Activated CD4-positive, CD25-positive, alpha-beta regulatory T cell treated with anti-CD3 and anti-CD28 coated beads, Interleukin-2, amount 50 U/mL, for 24 hours (primary cell): ENCODE measurements at places on chromosomes 5 and 9.

DNA sequence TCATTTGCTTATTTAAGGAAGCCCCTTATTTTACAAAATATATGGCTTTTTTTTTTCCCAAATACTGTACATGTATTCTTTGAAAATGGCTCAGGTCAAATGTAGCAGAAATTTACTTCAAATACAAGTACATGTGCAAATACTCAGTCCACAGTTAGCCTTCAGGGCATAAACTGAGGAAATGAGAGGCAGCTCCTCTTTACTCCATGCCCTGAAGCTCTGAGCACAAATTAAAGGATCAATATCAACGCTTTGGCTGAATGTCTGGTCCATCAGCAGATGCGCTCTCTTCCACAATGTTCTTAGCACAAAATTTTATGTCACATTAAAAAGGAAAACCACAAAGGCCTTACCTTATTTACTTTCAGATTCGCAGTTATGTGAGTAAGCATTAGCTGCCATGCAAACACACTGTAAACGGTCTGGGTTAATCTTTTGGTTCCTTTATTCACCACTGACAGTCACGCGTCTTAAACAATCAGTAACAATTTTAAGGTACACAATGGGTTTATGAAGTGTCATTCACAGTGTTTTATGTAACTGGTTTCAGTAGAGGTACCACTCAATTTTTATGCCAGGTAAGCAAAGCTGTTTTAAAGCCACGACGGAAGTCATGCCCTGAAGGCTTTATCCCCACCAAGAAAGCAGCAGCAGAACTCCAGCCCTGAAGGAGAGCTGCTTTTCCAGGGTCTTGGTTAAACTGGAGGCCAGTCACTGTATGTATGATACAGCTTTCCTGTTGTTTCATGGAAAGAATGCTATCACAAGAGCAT is 103.4 kb downstream of the OTULIN start:
- no peak for ATAC-seq

- no peak for ATAC-seq
Measured at GRCh38 chr5:112371067-112371466, 48.0 kb downstream of the EPB41L4A start.

DNA sequence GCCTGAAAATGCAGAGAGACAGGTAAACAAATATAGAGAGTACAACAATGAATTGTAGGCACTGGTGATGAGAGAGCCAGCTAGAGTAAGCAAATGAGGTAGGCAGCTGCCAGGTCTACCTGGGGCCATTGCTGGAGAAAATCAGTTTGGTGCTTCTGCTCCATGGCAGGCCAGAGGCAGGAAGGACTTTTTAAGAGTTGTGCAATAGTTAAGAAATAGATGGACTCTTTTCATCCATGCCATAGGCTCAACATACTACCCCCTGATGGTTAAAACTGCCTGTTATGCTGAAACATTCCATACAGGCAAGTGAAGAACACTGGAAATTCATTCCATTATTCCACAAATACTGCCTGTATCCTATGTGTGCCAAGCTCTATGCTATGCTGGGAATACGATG is 86.5 kb upstream of the CCDC112 start:
- ATAC-seq: no peak

GRCh38 chr5:369151-369868 is 47.8 kb downstream of the AHRR start:
- peak; percentile 21 for ATAC-seq

GRCh38 chr5:72857396-72857795 is 40.9 kb downstream of the TNPO1 start:
- no peak for ATAC-seq

DNA sequence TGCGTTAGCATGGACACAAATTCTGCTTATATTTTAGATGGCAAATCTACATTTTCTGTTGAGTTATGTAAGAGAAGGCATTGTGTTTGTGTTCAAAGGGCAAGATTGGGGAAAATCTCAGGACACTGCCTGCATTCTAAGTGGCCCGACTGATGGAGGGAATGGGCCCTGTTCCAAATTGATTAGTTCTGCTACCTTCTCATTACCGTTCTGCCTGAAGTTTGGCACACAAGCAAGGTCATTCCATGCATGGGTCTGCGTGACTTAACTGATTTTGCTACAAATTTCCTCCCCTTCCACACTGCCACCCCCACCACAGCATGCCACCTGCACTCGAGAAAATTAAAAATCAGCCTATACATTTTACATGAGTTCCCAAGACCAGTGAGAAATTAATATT is 409.9 kb downstream of the BRINP1 start:
- no peak for ATAC-seq

- ATAC-seq: no peak
Measured at GRCh38 chr5:99621772-99622681, 693.2 kb upstream of the CHD1 start.

DNA sequence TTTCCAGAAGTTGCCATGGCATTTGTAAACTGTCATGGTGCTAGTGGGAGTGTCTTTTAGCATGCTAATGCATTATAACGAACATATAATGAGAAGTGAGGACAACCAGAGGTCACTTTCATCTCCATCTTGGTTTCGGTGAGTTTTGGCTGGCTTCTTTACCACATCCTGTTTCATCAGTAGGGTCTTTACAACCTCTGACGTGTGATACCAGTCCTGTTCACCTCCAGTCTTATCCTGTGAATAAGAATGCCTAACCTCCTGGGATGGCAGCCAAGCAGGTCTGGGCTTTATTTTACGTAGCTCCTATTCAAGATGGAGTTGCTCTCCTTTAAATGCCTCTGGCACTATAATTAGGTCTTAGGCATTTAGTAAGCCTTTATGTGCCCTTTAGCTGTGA is 20.4 kb upstream of the RFK start:
- ATAC-seq: peak; percentile 20

GRCh38 chr9:3664044-3664443 is 138.2 kb upstream of the RFX3 start:
- no peak for ATAC-seq

DNA sequence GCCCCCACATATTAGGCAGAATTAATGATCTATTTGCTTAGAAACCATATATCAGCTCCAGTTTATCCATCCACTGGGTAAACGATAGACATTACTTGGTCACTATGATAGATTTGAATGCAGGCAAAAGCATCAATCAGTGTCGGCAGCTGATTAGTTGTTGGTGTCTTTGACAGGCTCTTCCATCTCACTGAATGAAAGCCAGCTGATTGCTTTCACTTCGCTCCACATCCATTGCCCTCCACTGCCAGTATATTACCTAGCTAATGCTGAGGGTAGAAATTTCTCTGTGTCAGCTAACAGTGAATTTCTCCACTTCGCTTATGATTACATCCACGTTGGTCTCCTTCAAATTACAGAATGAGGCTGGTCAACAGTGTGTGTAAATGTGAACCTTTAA is 821.3 kb upstream of the TYRP1 start:
- no peak for ATAC-seq

DNA sequence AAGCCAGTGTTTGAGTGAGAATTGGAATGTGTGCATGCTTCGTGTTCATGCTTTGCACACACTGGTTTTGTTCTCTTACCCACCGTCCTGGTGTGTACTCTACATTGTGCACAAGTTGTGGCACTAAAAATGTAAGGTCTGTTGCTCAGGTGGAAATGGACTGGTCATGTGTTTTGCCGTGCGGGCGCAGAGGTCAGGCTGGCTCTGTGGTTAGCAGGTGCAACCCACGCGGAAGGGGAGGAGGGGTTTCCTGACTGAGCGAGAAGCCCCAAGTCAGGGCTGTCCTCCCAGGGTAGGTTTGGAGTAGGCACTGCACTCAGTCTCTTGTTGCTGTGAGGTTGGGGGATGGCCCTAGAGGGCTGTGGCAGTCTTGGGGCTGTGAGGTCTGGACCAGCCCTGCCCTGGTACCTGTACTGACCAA is 86.6 kb downstream of the EHMT1 start:
- ATAC-seq: peak; percentile 77

DNA sequence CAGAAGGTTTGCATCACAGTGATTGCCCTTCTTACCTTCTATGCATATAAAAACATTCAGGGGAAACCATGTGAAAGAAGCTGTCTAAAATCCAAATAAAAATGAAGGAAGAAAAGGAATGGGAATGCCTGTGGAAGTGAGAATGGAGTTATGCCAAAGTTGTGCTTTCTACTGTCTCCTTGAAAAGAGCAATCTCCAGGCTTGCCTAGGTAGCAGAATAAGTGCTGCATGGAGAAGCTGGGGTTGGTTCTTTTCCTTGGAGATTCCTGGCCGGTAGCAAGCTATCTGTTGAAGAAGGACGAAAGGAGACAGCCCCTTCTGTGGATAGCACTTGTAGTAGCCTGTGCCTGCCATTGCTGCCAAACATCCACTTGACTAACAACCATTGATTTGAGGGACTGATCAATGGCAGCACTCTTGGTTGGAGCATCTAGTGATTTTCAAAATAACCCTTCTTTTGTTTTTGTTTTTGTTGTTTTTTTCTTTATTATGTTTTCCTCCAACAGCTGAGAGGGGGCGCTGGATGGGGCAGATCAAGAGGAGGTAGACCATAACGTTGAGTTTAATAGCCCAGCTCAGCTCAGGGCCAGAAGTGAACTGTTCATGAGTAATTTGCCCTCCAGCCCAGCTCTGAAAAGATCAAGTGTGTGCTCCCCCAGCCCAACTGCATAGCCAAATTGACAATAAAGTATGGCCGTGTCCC is 1.6 kb downstream of the PLCXD3 start:
- no peak for ATAC-seq

DNA sequence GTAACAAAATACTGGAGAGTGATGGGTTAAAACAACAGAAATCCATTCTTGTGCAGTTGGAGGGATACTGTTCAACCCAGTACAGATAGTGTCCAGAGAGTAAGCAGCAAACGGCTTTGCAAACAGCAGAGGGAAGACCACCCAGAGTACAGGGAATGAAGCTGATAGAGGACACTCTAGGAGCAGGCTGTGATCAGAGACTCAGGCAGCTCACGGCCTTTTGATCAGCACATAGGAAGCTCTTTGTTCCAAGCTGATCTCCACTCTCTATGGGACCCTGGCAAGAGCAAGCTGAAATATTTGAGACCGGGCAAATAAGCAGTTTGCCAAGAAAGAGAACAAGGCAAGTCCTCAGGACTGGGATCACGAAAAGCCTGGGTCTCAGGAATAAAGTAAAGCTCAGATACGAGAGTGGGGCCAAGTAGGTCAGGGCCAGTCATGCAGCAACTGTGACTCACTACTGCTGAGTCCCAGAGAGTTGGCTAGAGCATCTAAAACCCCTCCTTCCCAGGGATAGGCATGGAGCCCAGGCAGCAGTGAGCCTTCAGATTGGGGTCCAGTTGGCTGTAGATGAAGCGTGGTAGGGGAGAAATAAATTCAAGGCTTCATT is 52.4 kb downstream of the MELK start:
- ATAC-seq: no peak

- no peak for ATAC-seq
Measured at GRCh38 chr5:97420646-97421045, 237.6 kb upstream of the RIOK2 start.

- ATAC-seq: no peak
Measured at GRCh38 chr9:33233626-33234342, 6.2 kb upstream of the SPINK4 start.

- ATAC-seq: no peak
Measured at GRCh38 chr5:164893071-164893470, 1387.7 kb downstream of the MAT2B start.

- ATAC-seq: no peak
Measured at GRCh38 chr5:31585166-31585894, 53.2 kb downstream of the C5orf22 start.

DNA sequence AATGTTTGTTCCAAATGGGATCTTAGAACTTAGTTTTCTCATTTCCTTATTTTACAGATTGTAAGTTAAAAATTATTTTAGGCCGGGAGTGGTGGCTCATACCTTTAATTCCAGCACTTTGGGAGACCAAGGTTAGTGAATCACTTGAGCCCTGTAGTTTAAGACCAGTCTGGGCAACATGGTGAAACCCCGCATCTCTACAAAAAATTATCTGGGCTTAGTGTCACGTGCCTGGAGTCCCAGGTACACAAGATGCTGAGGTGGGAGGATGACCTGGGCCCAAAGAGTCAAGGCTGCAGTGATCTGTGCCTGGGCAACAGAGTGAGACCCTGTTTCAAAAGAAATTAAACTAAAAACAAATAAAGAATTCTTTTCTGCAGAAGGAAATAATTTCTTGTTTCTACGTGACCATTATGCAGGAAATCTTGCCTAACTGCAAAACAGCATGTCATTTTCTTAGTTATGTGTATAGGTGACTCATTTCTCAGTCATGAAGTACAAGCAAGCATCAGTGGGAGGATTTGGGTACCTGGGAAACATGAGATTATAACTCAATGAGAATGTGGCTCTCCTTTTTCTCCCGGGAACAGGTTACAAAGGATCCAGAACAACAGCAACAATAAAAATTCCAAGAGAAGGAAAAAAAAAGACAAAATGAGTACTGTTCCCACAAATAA is 375.1 kb upstream of the ST8SIA4 start:
- ATAC-seq: no peak

DNA sequence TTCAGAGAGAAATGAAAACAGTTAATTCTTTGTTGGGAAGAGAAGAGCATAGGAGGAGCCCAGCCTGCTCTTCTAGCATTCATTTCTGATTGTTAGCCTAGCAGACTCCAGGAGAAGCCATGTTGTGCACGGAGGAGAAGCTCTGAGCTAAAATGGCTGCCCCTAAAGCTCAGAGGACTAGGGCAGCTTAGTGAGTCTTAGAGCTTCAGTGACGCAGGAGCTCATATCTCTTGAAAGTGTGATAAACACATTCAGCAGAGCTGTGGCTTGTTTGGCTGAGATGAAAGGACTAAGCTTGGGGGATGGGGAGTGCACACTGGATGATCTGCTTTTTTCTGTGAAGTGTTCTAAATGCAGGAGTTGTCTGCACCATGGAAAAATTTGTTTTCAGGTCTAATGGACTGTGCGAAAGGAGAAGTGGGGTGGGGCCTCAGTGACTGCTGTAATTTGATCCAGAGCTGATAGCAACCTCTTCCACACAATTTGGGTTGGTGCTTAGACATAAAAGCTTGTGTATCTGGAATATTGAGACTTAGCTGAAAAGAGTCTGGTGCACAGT is 58.5 kb downstream of the ZNF462 start:
- ATAC-seq: no peak

- no peak for ATAC-seq
Measured at GRCh38 chr5:126490167-126490940, 67.1 kb downstream of the GRAMD2B start.

- no peak for ATAC-seq
Measured at GRCh38 chr5:168788107-168788506, 208.9 kb upstream of the PANK3 start.

- ATAC-seq: no peak
Measured at GRCh38 chr5:80153586-80154126, 102.2 kb downstream of the SERINC5 start.

DNA sequence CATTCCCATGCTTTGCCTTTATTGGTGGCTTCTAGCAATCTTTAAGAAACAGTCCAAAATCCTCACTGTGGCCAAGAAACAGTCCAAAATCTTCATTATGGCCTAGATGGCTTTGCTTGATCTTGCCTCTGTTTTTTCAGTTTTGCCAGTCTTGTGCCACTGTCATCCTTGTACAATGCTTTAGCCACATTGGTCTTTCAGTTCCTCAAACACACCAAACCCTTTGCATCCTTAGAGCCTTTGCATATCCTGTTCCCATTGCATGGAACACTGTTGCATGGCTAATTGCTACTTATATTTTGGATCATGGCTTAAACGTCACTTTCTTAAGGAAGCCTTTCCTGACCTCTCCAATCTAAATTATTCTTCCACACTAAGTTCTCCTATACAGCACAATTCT is 22.1 kb downstream of the MRRF start:
- ATAC-seq: no peak

GRCh38 chr5:6492934-6493333 is 44.3 kb downstream of the UBE2QL1 start:
- no peak for ATAC-seq

- ATAC-seq: no peak
Measured at GRCh38 chr9:131697097-131697496, 42.8 kb downstream of the RAPGEF1 start.

- no peak for ATAC-seq
Measured at GRCh38 chr5:157648275-157648990, 3.8 kb downstream of the SOX30 start.

GRCh38 chr5:110371725-110372041 is 354.8 kb downstream of the TMEM232 start:
- no peak for ATAC-seq
